ENCODE measurements at places on chromosomes 3 and 15.
A peak's percentile ranks its signal among the peaks of the same experiment; 100 is the strongest.

- no peak for DNase-seq
Observed at GRCh38 chr3:55501905-55502304, 14.8 kb upstream of the WNT5A start.

GRCh38 chr3:133742351-133743091 lies 3.7 kb upstream of the TF start:
- DNase-seq = no peak

DNA sequence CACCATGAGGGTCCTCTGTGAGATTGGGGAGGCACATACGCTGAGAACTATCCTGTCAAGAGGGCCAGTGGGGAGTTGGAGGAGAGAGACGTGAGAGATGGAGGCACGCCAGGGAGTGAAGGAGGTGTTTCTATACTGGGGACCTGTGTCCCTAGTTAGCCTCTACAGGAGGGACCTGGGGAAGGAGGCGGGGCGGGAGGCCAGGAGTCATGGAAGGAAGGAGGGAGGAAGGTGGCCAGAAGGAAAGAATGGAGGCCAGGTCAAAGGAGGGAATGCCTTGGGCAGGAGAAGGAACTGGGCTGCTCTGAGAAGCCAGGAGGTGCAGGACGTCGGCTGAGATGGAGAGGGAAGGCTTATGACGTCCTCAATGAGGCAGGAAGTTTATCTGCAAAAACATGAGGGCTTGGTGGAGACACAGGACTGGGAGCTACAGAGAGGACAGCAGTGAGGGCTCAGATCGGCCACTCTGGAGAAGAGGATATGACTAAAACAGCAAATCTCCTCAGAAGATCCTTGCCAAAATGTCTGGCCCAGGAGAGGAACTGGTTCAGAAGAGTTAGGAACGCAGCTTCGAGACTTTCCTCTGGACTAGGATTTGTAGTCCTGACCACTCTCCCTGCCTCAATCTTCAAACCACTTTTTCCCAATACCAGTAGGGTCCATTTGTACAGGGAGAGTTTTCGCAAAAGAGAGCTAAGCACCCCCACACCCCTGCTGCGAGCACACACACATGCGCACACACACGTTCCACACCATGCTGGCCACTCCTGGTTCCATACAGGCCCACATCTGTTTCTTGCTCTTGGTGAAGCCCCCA lies 59.9 kb downstream of the ADCY5 start:
- no peak for DNase-seq

- DNase-seq = peak; percentile 76
Observed at GRCh38 chr3:48739955-48740823, 23.2 kb upstream of the IP6K2 start.

- no peak for DNase-seq
Observed at GRCh38 chr15:67148196-67148701, 82.8 kb downstream of the SMAD3 start.

DNA sequence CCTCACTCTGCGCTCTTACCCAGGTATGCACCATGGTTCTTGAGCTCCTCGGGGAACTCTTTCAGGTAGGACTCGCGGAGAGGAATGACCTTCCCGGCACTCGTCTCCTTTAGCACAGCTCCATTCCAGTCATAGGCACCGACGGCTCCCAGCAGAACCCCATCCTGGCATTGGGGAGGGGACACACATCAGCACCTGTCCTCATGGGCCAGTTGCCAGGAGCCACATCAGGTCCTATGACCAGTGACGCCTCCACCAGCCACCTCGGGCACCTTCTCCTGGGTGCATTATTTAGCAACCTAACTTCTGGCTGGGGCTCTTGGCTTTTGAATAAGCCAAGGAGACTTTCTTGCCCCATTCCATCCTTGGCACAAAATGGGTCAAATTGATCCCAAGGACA lies 61.9 kb downstream of the FEM1B start:
- DNase-seq = no peak
